ENCODE measurements at places on chromosomes 11 and 22.

- no peak for DNase-seq
These were observed 571.2 kb downstream of the TBC1D22A start for GRCh38 chr22:47333625-47334024.

DNA sequence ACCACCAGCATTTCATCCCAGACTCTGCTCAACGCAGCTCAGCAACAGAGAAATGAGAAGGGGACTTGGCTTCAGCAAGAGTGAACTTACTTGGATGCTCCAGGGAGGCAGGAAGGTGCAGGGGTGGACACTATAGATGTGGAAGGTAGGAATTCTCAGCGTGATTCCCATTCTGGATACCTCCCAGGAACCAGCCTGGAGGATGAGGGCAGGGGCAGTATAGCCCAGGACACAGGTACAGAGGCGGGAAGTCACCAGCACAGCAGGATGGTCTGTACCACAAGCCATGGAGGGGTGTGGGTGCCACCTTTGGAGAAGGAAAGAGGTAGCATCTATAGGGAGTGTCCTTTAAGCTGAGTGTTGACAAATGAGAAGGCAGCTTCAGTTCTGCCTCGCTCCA is 1275.2 kb downstream of the TBC1D22A start:
- no peak for DNase-seq

DNA sequence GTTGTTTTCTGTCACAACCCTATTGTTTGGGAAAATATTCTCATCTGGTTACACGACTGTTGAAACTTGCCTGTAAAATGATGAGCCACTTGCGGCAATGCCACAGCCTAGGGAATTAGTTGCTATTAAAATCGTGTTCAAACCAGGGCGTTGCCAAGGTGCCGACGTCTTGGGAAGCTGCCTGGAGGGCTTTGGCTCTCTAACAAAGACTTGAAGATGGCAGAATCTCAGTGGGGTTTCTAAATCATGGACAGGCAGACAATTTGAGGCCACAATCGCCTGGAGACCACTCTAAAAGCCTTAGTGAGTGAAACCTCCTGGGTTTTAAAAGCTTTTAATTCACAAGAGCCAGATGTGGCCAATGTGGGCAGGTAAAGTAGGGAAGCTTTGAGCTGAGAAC is 117.2 kb upstream of the BMAL1 start:
- no peak for DNase-seq

- peak; percentile 84 for DNase-seq
These were observed 756.8 kb downstream of the NTM start for GRCh38 chr11:132126973-132127899.

- DNase-seq, result no peak
These were observed 65.2 kb downstream of the CSTPP1 start for GRCh38 chr11:47001781-47002181.
